ENCODE measurements at places on chromosomes 4 and X. TPM values are rescaled to one million over a fixed set of nuclear protein-coding genes. Genes with fewer than 3 reads are reported as not detected.

Gene NLRP2B
- not detected for total RNA-seq

Gene SNX25
- total RNA-seq: 28.3 TPM

Gene CLTRN
- under 0.01 TPM for total RNA-seq

Gene PLXNA3
- total RNA-seq: 4.3 TPM

Gene GPR119
- total RNA-seq: not detected

Gene CENPVL2
- total RNA-seq: not detected

Gene EIF4E
- total RNA-seq: 113 TPM

Gene SPANXD
- not detected for total RNA-seq

Gene XAGE2
- total RNA-seq: not detected
